ENCODE measurements at places on chromosomes 1 and 21.

DNA sequence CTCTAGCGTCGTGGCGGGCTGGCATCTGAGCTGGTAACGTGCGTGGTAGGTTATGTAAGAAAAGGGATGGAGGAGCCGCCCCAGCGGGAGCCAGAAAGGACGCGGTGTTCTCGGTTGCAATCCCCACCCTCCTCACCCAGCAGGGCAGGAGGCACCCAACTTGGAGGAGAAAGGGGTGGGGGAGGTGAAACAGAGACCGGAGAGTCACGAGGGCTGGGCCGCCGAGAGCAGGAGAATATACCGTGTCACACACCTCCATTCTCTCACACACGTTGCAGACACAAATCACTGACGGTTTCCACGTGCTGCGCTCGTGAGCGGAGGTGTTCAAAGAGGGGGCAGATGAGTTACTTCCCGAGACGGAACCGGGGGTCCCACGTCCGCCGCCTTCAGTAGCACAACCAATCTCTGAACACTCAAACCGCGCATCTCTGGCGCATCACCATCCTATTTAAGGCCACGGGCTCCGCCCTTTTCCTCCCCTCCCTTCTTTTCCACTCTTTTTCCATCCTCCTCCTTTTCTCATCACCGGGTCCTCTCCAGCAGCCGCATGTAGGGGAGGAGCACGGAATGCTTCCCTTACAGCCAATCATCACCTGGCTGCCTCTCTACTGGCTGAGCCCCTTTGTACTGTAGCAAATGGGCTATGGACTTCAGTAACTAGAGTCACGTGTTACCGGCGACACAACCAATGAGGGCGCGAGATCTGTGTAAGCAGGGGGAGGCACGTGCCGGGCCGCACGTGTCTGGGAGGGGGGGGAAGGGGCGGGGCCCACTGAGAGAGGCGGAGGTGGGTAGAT lies at the start of gene CIART:
Gene CIART (plus strand): TSS at position 797 of the 800 bp plus-strand sequence. CDS start 714 bp downstream, outside the sequence.
- DNase-seq = peak; percentile 86

- DNase-seq = no peak
These were observed 59.7 kb downstream of the DESI2 start for GRCh38 chr1:244712669-244713068.

- no peak for DNase-seq
These were observed 10.5 kb upstream of the LELP1 start for GRCh38 chr1:153192697-153193096.

- DNase-seq = no peak
These were observed 105.9 kb downstream of the KCNK1 start for GRCh38 chr1:233719655-233720341.

GRCh38 chr1:85374160-85374559 lies 90.8 kb downstream of the DDAH1 start:
- no peak for DNase-seq

DNA sequence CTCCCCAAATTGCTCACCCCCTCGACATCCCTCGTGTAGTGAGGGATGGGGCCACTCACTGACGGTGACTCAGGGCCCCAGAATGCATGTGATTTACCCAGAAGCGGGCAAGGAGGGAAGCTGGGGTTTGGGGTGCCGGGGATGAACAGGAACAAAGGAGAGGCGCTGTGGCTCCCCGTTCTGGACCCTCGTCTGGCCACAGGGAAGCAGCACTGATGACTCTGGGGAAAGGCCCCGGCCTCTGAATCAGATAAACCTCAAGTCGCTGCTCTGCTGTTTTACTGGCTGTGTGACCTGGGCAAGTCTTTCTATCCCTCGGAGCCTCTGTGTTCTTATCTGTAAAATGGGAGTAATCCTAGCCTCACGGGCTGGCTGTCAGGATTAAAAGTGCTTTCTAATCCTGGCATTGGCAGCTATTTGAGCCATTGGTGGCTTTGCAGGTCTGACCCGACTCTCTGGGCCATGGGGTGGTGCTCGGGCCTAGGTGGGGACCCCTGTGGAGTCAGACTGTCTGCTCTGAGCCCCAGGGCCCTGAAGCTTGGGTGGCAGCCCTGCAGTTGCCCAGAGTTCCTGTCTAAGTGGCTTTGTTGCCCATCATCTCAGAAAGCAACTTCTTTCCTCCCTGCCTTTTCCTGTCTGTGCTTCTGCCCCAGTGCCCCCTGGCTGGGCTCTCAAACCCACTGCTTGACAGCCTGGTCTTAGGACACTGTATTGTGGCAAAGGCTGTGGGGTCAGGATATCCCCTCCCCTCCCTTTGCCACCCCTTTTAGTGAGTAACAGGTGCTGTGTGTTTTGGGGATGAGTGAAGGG lies 5.5 kb downstream of the TNFRSF1B start:
- peak; percentile 64 for DNase-seq

GRCh38 chr1:53463961-53464899 lies 5.0 kb downstream of the DMRTB1 start:
- no peak for DNase-seq

DNA sequence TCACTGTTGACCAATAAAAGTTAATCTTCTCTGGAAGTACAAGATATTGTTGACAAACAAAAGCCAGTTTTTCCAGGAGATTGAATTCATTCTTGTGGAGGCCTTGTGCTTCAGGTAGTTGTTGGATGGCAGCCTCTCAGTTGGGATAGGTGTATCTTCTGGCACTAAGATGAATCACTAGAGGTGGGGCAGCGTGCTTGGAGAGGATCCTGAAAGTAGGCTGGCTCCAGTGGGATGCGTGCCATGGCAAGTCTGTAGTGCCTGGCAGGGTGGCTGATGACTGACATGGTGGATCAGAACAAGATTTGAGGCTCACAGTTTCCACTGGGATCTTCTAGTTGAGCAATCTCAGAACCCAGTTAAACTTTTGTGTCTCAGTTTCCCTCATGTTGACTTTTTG lies 2.4 kb downstream of the VPS13D start:
- no peak for DNase-seq

- DNase-seq = no peak
These were observed 122.9 kb downstream of the DMRTA2 start for GRCh38 chr1:50300297-50300696.

All from CD4-positive, alpha-beta T cell treated with Interleukin-4 for 4 hours (primary cell).